Naive thymus-derived CD4-positive, alpha-beta T cell (primary cell): ENCODE measurements at places on chromosomes 11 and 22.

DNA sequence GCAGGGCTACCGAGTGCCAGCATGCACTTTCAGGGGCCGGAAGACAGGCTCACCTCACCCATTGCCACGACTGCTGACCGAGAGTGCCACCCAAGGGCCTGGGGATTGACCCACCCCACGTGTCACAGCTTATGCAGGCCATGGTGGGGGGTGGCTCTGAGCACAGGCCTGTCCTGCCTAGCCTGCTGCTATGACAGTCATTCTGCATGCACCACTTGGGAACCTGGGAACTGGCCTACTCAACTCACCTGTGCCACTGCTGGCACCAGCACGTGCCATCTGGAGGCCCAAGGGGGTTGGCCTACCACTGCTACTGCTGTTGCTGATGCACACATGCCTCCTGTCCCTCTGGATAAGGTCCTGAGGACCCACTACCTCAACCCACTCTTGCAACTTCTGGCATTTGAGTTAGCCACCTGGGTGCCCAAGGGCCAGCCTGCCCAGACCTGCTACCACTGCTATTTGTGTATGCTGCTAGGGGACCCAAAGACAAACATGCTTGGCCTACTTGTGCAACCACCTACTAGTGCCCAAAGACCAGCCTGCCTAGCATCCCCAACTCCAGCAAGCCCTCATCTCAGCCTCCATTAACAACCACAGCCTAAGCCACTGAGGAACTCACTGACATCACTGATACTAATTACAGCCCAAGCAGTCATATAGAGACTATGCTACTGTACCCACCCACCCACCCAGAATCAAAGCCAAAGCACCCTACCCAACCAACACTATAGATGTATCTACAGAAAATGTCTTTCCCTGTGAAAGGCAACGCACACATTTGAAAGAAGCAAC is 59.0 kb upstream of the NARS2 start:
- DNase-seq, result no peak

- DNase-seq, result no peak
Measured at GRCh38 chr11:125451400-125452124, 44.5 kb downstream of the FEZ1 start.

- DNase-seq, result no peak
Measured at GRCh38 chr22:38863531-38864131, 8.4 kb downstream of the CBX6 start.

- no peak for DNase-seq
Measured at GRCh38 chr22:29867260-29867659, 15.7 kb upstream of the MTMR3 start.

DNA sequence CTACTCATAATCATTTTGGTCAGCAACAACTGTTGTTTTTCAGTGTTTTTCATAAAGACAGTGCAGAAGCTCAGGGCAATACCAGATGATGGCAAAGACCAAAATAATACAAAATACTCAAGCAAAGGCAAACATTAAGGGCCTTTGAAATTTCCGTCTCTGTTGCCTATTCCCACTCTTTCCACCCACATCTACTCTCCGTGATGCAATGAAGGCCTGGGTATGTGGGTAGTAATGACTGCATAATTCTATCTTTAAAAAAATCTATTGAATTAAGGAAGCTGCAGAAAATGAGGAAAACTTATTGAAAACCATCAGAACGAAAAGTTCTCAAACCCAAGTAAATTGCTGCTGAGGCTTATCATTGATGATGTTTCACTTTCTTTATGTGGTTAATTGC is 203.3 kb downstream of the MAML2 start:
- DNase-seq, result no peak

GRCh38 chr22:22720201-22720723 is 75.8 kb downstream of the GGTLC2 start:
- peak; percentile 28 for DNase-seq

DNA sequence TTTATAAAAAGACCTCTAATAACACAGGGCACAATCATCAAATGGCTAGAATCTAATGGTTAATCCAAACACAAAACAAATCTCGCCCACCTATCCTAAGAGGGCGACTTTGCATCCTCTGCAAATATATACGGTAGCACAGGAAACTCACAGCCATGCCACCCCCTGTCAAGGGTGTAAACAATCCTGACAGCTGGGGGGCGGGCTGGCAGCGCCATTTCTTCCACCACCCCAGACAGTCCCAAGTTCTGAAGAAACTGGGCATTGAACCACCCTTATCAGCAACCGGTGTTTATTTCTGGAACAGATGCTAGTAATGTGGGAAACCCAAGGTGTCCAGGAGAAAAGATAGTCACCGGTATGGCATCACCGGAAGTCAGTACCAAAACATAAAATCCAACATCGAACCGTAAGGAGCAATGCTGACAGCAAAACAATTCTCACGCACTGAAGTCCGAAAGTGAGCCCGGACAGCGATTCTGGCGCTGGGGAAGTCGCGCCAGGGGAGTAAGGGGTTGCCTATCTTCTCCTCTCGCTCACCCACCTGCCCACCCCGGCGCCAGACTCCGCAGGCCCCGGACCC is 825 bp downstream of the FBXO3 start:
- DNase-seq, result peak; percentile 48

DNA sequence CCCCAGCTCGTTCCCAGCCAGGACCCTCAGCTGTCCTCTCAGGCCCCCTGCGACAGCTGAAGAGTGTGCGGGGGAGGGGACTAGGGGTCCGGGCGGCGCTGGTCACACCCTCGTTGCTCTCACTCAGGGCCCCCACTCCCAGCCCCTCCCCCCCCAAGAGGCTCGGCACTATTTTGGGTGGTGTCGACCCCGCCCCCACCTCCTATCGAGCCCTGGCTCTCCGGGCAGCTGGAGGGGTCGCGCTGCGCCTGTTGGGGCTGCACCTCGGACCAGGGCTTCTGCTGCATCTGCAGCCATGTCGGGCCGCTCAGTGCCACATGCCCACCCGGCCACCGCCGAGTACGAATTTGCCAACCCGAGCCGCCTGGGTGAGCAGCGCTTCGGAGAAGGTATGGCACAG is at the start of gene HSPB2:
TSS of gene HSPB2 (plus strand) at position 200 of the 400 bp plus-strand sequence. CDS start at position 296, 96 bp downstream.
- no peak for DNase-seq

GRCh38 chr11:70141486-70142220 is 61.4 kb upstream of the FADD start:
- no peak for DNase-seq

DNA sequence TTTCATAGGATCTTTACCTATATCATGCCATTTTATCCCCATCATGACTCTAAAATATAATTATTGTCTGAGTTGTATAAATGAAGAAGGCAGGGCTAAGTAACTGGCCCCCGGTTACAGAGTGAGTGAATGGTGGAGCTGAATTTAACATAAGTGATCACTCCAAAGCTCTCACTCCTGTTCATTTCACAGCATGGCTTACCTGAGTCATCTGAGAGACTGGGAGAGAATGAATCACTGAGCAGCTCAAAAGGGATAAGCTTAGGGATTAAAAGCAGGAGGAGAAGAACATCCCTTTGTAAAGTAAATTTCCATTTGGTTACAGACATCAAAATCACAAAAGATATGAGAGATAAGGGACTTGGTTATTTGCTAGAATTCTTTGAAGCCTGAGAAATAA is 294.0 kb upstream of the CTSC start:
- DNase-seq, result no peak

DNA sequence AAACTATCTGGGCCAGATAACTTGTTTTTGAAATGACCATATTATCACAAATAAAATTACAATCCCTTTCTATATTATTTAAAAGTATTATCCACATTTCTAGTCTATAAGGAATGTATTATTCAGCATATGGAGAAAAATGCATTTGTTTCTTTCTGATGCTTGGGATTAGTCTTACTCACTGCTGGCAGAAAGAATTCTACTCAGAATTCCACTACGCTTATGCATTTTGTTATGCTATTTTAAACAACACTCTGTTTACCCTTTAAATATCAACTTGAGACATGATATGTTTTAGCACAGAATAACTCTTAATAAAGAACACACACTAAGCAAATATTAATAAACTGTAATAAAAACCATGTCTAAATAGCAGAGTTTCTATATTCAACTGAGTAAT is 77.6 kb upstream of the ANO3 start:
- DNase-seq, result no peak

GRCh38 chr11:64846998-64847666 is 2.7 kb upstream of the CDC42BPG start:
- DNase-seq, result peak; percentile 91
